ENCODE measurements at places on chromosomes 1 and 21.

DNA sequence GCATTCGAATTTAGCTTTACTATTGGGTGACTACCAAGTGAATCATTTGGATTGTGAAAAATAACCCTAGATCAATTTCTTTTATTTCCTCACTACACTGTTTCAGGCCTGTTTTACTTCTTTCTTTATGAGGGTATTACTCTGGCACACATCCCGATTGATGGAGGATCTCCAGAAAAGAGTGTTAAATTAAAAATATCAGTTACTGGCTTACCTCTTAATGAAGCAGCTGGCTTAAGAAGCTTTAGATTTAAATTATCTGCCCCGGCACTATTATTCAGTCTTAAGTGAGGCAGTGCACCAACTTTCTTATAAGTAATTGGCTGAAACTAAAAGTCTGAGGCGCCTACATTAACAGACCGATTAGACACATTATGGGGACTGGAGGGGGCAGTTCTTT is 1097.4 kb downstream of the TTLL7 start:
- no peak for DNase-seq

DNA sequence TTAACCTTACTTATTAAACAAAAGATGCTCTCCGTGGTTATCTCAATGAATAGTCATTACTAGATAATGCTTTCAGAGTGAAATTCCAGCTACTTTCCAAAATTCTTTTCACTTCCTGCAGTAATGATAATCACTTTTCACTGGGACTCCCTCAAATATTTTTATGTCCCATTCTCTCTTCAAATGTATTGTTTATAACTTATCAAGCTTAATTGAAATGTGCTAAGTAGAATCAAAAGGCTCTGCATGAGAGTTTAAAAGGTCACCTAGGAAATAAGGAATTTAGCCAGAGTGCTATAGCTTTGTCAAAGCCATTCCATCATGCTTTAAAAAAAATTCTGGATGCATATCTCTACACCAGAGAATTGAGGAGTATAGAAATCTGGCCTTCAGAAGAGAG is 106.4 kb downstream of the ODF2L start:
- DNase-seq, result no peak

DNA sequence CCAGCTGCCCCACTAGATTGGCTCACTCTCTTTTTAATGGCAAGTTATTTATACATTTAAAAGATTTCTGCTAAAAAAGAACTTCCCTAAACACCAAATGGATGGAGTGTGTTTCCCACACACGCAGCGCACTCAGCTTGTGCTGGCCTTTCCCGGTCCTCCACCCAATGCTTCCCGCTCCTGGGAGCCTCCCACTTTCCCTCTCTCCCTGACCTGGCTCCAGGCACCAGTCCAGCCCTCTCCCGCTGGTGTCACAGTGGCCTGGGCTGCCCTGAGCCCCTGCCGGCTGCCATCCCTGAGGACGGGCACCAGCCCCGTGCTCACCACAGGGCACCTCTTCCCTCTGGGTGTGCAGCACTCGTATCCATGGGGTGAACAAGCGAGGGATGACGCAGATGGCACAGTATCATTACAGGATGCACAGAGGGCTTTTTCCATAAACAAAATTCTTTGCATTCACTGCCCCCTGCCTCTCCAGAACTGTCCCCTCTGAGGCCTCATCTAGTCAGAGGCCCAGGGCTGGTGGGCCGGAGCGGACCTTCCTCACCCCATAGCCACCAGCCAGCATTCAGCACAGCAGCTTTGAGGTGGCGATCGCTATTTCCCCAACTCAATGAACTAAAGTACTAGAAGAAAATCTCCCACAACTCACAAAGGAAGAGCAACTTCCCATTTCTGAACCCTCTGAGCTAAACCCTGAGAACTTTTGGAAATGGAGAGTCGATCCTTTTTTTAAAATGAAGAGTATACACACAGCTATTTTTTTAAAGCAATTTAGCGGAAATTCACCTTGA is 68.5 kb downstream of the SLC37A1 start:
- no peak for DNase-seq

GRCh38 chr1:113946678-113947387 is 17.7 kb downstream of the HIPK1 start:
- no peak for DNase-seq

DNA sequence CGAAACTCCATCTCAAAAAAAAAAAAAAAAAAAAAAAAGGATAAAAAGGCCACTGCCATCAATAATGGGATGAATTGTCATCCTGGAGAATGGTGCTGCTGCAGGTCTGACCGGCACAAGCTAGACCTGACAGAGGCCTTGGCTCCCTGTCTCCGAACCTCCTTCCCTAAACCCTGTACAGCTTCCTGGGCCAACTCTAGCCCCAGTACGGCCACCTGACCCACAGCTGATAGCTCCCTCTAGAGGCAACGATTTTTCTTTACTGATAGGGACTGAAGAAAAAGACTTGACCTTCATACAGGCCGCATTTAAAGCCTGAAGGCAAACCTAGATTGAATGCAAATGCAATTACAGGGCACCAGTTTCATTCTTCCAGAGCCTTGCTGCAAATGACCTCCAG is 30.7 kb downstream of the NOL9 start:
- DNase-seq, result no peak

DNA sequence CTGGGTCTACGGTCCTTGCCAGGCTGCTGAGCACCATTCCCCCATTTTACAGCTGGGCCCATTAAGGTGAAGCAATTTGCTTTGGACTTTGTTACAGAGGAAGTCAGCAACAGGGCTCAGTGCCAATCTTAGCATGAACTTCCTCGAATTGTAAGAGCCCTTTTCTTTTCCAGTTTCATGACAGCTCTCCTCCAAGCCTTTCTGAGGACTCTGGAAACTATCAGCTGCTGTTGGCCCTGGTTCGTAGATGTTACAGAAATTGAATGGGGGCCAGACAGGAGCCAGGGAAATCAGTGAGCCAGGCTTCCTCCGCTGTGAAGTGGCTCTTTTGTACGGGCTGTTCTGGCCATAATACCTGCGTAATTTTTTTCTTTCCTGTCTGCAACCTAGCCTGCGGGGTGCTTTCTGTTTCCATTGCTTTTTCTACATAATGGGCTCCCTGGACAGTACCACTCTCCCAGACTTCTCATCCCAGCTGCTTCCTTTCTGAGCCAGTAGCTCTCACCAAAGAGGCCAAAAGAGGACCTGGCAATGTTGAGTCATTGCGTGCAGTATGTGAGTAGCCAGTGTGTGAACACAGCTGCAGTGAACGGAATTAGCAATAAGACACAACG is 386.3 kb downstream of the DISC1 start:
- DNase-seq, result no peak

DNA sequence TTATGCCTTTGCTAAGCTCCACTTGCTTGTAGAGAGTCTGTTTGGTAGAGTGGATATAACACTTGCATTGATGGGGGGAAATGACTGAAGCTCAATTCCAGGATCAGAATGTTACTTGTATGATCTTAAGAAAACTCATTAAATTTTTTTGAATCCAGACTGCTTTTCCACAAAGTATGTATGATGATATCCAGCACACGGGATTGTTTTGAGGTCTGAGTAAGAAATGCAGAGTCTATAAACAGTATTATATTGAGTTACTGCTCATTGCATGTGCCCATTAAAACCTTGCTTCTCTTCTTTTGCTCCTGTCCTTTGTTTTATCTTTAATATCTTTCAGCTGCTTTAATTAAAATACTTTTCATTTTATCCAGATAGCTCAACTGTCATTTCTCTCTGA is 570.4 kb upstream of the ZRANB2 start:
- DNase-seq, result no peak

DNA sequence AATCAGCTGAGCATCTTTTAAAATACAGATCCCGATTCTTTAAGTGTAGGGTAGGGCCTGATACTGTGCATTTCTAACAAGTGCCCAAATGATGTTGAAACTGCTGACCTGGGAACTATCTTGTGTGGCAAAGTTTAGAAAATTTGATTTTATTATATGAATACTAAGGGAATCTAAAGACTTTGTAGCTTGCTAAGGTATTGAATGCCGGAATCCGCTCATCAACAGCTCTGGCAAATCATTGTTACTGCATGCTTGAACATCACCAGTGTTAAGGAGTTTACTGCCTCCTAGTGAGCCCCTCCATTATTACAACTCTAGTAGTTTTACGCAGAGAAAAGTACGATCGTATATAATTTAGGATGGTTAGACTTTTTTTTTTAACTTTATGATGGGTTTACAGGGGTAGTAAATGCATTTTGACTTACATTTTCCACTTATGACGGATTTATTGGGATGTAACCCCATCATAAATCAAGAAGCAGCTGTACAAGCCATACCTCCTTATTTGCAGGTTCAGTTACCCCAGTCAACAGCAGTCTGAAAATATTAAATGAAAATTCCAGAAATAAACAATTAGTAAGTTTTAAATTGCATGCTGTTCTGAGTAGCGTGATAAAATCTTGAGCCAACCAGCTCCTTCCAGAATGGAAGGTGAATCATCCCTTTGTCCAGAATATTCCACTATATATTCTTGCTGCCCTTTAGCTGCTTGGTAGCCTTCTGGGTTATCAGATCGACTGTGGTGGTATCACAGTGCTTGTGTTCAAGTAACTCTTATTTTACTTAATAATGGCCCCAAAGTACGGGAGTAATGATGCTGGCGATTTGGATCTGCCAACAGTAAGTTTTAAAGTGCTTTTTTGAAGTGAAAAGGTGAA is 892 bp downstream of the TYW3 start:
- peak; percentile 21 for DNase-seq

- DNase-seq, result no peak
Measured at GRCh38 chr21:35086357-35086756, 37.3 kb upstream of the RUNX1 start.

- no peak for DNase-seq
Measured at GRCh38 chr1:162835157-162835899, 25.6 kb downstream of the CCDC190 start.
